ENCODE measurements at places on chromosomes 2 and 18. TPM values are rescaled to one million over a fixed set of nuclear protein-coding genes. Genes with fewer than 3 reads are reported as not detected.
A peak's percentile ranks its signal among the peaks of the same experiment; 100 is the strongest.

DNA sequence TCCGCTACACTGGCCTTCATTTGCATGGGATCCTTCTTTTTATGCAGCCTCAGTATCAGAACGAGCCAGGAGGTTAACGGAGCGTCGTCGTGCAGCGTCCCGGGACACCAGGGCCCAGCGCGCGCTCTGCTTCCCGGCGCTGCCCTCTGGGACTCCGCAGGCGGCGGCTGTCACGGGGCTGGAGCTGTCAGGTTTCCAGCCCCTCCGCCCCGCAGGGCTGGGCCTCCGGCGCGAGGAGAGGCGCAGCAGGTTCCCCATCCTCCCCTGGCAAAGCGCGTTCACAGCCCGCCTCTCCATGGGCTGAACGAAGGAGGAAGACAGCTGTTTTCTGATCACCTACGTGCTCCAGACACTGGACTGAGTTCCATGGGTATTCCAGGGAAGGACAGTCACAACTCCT lies 12.5 kb upstream of the PAX8 start:
- DNase-seq: no peak
- no peak overlapping the region for H3K27ac ChIP-seq
- H3K27me3 ChIP-seq: no peaks in the 10 kb centered on the region
- H3K4me1 ChIP-seq: no peaks in the 10 kb centered on the region
- H3K36me3 ChIP-seq: no peaks in the 10 kb centered on the region

DNA sequence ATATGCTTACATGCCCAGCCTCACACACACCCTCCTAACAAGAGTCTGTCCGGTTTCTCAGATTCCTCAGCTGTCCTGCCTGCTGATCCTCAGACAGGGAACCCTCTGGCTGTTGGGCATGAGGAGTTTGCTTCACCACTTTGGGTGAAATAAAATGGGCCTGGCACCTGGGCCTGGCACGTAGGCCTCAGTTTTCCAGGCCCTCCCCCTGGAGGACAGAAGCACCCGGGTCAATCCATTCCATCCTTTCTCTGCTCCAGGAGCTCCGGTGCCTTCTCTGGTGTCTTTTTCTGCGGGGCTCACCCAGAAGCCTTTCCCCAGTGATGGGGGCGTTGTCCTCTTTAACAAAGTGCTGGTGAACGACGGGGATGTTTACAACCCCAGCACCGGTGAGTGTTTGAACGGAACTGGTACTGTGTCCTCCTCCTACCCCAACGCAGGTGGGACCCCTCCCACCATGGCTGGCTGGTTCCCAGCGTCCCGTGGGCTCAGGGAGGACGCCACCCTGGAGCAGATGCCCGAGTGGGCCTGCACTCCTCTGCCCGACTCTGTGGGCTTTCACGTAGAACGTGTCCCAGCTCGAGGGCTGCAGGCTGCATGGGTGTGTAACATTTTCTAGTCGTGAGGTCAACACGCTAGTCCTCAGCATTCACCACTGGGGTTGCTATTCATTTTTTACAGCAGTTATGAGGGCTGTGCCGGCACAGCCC lies 62.8 kb downstream of the EMILIN2 start:
- H3K27ac ChIP-seq: no peak overlapping the region
- H3K27me3 ChIP-seq: no peaks in the 10 kb centered on the region
- no peak for DNase-seq
- no peak overlapping the region for H3K4me3 ChIP-seq

DNA sequence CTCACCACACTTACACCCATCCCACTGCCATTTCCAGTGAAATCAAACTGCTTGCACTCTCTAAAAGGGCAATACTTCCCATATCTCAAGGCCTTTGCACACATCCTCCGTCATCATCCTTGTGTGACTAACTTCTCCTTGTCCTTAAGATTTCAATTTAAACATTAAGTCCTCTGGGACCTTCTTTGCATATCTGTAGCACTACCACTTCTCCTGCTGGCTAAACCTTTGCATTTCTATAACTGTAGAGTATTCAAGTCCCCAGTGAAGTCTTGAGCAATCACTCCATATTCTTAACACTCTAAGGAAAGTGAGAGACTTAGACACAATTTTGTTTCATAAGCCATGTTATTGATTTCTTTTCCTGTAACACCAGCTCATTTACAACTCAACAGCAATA lies 136.8 kb upstream of the EPHA4 start:
- no peaks in the 10 kb centered on the region for H3K36me3 ChIP-seq
- H3K27ac ChIP-seq: no peak overlapping the region
- no peaks in the 10 kb centered on the region for H3K4me1 ChIP-seq
- no peak overlapping the region for H3K4me3 ChIP-seq
- no peak for DNase-seq

- no peaks in the 10 kb centered on the region for H3K4me1 ChIP-seq
- H3K27ac ChIP-seq: no peak overlapping the region
- H3K27me3 ChIP-seq: no peaks in the 10 kb centered on the region
- H3K36me3 ChIP-seq: peaks cover 3% of the 10 kb centered on the region
- H3K4me3 ChIP-seq: no peak overlapping the region
Observed at GRCh38 chr2:36512705-36513104, 85.3 kb downstream of the FEZ2 start.

- no peaks in the 10 kb centered on the region for H3K4me1 ChIP-seq
- H3K27ac ChIP-seq: no peak overlapping the region
- H3K36me3 ChIP-seq: no peaks in the 10 kb centered on the region
- H3K27me3 ChIP-seq: no peaks in the 10 kb centered on the region
Observed at GRCh38 chr2:30686000-30686399, 121.2 kb downstream of the CAPN13 start.

DNA sequence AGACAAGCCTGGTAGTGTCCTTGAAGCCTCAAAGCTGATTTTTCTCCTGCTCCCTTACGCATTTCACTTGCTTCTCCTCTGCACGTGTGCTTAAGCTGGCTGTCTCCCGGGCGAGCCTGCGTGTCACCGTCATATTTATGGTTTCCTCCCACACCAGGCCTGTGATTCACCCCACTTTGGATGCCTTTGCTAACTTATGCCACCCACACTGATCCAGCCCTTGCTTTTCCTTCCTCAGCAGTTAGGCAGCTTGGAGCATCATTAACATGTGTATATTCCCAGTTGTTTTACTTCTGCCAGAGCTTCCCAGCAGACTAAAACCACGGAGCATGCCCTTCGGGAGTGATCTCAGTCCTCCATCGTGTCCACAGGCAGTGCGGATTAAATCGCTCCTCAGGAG lies 2.2 kb downstream of the ST3GAL5 start:
- peak overlapping the region; percentile 94 for H3K4me3 ChIP-seq
- peaks cover 6% of the 10 kb centered on the region for H3K36me3 ChIP-seq
- no peak for DNase-seq
- H3K27me3 ChIP-seq: no peaks in the 10 kb centered on the region

GRCh38 chr18:46042571-46043123 lies 29.4 kb downstream of the PSTPIP2 start:
- H3K36me3 ChIP-seq: no peaks in the 10 kb centered on the region
- no peak overlapping the region for H3K27ac ChIP-seq
- no peaks in the 10 kb centered on the region for H3K27me3 ChIP-seq
- peak; percentile 27 for DNase-seq
- no peak overlapping the region for H3K4me3 ChIP-seq
- peaks cover 7% of the 10 kb centered on the region for H3K4me1 ChIP-seq

GRCh38 chr2:156908825-156909224 lies 348.7 kb upstream of the GALNT5 start:
- H3K36me3 ChIP-seq: no peaks in the 10 kb centered on the region
- no peaks in the 10 kb centered on the region for H3K27me3 ChIP-seq
- H3K27ac ChIP-seq: no peak overlapping the region
- no peak for DNase-seq
- H3K4me3 ChIP-seq: no peak overlapping the region

DNA sequence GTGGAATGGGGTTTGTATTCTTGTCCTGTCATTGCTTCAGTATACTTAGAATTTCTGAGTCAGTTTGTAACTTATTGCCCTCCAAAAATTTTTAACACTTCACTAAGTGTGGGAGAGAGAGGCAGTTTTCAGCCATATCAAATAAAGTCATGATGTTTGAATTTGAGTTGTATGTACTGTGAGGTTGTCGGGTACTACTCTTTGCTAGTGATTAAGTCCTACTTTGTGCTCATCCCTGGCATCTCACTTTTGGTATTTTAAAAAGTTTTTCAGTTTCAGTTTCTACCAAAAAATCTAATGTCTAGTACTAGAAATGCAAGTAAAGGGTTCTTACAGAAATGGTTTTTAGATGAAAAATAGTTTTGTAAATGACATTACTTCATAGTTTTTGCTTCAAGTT lies 40.7 kb downstream of the EIF5B start:
- no peak overlapping the region for H3K27ac ChIP-seq
- no peak overlapping the region for H3K4me3 ChIP-seq
- H3K36me3 ChIP-seq: peaks cover 64% of the 10 kb centered on the region
- H3K27me3 ChIP-seq: no peaks in the 10 kb centered on the region
- no peak for DNase-seq

DNA sequence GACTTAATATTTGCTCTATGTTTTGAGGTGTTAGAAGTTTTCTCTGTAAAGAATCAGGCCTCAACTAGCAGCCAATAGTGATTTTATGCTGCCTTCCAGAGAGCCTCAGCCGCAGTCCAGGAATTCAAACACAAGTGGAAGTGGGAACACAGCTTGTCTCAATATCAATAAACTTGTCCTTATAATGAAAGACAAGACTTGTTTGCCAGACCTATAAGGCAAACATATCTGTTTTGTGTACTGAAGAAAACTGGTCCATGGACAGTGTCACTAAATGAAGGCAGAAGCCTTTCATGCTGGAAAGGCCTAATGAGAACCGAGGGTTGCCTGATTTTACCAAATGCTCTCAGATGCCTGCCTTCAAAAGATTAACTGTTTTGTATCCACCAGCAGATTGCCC lies 182.2 kb downstream of the EPHA4 start:
- H3K4me1 ChIP-seq: no peaks in the 10 kb centered on the region
- H3K27ac ChIP-seq: no peak overlapping the region

DNA sequence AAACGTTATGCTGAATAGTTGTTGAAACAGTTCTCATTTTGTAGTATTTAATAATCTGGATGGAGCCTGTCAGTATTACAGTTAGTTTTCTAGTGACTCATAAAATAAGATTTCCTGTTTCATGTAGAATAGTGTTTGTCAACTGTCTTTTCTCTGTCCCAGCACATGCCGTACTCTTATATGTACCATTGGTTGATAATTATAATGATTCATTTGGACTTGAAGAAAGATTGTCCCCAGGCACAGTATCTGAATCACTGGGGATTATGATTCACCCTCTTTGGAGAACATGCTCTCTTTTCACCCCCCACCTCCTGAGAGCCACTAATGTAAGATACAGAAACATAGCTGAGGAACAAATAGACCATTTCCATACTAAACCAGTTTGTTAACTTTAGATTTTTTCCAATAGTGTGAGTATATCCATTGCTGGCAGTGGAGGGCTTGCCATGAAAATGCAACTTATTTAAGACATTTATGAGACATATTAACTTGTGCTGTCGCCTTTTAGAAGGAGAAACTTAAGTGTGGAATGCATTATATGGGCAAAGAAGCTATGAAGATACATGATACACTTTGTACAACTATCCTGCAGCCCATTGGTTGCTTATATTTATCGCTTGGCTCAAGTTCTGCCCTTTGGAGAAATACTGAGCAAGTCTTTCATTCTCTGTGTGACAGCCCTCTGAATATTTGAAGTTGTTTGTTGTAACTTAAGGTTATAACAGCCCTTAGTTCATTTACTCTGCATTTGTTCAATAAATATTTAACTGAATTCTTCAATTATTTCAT lies 12.4 kb downstream of the COPS8 start:
- no peak overlapping the region for H3K27ac ChIP-seq
- no peak overlapping the region for H3K4me3 ChIP-seq
- H3K27me3 ChIP-seq: no peaks in the 10 kb centered on the region

GRCh38 chr18:39796393-39796792 lies 2158.6 kb upstream of the PIK3C3 start:
- DNase-seq: no peak
- H3K4me1 ChIP-seq: no peaks in the 10 kb centered on the region
- no peaks in the 10 kb centered on the region for H3K36me3 ChIP-seq
- no peak overlapping the region for H3K4me3 ChIP-seq
- no peaks in the 10 kb centered on the region for H3K27me3 ChIP-seq

- no peak overlapping the region for H3K4me3 ChIP-seq
- H3K4me1 ChIP-seq: no peaks in the 10 kb centered on the region
- H3K27ac ChIP-seq: no peak overlapping the region
- H3K36me3 ChIP-seq: peaks cover 2% of the 10 kb centered on the region
- DNase-seq: no peak
Observed at GRCh38 chr2:6967301-6967700, 50.1 kb downstream of the RNF144A start.

DNA sequence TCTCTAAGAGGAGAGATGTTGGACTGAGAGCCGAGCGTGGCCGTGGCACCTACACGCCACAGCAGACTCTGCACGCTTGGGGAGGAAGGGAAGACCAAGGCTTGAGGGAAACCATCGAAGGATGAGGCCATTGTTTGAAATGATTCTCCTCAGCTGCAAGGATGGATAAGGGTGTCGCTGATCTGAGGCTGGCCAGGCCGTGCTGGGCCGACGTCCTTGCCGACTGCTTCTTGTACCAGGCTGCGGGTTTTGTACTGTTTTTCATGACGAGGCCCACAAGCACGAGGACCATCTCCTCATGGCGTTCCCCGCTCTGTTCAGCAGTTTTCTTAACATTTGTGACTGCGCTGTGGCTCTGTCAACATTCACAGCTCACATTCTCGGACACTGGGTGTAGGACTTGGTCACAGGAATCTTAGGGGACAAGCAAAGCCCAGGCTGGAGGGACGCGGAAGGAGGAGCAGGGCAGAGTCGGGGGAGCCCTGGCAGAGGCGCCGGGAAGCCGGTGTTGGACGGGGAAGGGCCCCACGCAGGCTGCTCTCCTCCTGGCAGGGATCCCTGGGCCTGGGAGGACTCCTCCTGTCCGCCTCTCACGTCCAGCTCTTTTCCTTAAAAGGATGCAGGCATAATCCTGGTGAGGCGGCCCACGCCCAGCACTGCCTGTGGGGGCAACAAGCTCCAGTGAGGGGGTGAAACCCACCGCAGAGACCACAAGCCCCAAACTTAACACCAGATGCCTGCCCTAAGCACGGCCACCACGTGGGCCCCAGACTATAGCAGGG lies 259.0 kb upstream of the SALL3 start:
- H3K27me3 ChIP-seq: peaks cover 17% of the 10 kb centered on the region
- no peaks in the 10 kb centered on the region for H3K36me3 ChIP-seq
- H3K4me3 ChIP-seq: no peak overlapping the region
- H3K27ac ChIP-seq: no peak overlapping the region
- no peaks in the 10 kb centered on the region for H3K4me1 ChIP-seq

GKN2 gene
- total RNA-seq: 0.24 TPM

MDH1B gene
- total RNA-seq: 1.2 TPM

NEUROD1 gene
- 0.09 TPM for total RNA-seq

EPHA4 gene
- total RNA-seq: 9.0 TPM

CENPA gene
- 25.6 TPM for total RNA-seq

COL5A2 gene
- 28.2 TPM for total RNA-seq

CFAP65 gene
- 0.05 TPM for total RNA-seq

All from thymus (tissue), 14 donors.